NCI-H446 treated with DMSO at 0.1 percent for 48 hours (cell line): ENCODE measurements at places on chromosomes 2 and 18.

DNA sequence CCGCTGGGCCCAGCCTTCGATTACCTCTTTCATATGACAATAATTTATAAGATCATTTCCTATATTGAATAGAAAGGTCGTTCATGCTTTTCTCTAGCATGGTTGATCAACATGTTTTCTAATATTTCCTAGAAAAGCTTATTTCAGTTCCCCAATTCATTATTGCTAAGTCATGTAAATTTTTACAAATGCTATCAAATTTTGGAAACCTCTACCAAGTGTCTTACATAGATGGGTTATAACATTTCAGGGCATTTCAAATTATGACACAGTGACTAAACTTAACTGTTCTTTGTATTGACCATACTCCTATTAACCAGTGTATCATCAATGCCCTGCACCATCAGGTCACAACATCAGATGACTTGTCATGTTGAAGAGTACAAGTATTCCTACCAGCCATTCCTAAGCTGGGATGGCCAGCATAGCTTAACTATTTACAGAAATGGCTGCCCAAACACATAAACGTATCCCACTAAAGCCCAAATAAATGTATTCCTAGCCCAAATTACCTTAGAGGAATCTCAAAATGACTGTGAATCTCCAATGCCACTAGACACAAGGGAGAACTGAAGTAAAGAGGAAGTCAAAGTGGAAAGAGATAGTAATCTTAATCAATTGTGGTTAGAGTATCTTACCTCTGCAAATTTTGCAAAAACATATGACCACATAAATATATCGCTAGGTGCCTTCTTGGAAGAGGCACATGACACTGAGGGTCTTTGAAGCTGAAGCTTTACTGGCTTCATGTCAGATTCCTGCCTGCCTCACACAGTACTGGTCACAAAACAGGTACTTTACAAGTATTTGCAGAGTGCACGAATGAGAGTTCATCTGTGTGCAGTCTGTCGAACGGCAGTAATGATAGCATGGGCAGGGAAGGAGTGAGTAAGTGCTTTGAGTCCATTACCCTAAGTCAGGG is 87.3 kb upstream of the TLK1 start:
- no peak for DNase-seq

DNA sequence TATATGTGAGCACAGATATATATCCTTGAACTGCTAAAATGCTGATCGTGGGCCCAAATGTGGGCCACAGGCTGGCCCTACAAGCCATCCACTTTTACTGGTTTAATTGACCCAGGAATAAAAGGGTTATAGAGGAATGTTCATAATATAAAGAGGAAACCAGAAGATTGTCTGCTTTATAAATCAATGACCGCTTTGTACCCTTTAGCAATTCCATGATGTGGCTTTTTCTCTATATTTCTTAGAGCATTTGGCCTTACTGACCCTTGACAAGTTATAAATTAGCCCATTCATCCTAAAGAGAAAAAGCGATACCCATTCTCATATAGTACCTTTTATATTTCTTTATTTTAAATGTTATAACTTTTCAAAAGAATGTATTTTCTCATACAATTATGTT is 87.1 kb upstream of the ITGA4 start:
- DNase-seq, result no peak

GRCh38 chr2:166765141-166765540 is 123.1 kb upstream of the XIRP2 start:
- no peak for DNase-seq

DNA sequence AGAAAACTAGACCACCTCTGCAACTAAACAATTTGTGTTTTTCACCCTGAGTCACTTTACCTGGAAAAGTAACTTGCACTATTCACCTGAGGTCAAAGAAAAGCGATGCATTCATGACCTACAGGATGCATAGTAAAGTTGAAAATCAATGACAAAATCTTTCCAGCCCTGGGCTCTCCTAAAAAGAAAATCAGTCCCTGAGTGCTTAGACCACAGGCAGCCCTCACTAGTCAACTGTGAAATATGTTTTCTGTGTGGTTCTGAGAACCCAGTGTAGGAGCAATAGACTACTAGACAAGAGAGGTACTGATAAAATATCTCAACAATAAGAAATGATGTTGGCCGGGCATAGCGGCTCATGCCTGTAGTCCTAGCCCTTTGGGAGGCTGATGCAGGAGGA is 133.1 kb downstream of the TXNL1 start:
- DNase-seq, result no peak

GRCh38 chr18:69330385-69331005 is 70.2 kb upstream of the DOK6 start:
- no peak for DNase-seq

DNA sequence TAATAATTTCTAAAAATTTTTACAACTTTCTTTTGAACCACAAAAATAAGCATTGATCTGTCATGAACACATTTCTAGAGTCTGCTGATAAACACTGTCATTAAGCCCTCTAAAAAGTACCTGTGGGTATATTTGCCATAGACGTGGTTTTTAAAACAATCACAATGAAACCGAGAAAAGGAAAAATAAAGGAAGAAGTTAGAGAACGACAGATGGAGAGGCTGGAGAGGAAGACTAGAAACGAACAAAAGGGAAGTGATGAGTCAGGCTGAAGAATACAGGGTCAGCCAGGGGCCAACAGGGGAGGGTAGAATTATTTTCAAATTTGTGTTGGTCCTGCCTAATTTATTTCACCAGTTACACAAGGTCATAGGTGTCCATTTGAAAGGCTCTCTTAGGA is 62.0 kb downstream of the MYL12B start:
- no peak for DNase-seq

DNA sequence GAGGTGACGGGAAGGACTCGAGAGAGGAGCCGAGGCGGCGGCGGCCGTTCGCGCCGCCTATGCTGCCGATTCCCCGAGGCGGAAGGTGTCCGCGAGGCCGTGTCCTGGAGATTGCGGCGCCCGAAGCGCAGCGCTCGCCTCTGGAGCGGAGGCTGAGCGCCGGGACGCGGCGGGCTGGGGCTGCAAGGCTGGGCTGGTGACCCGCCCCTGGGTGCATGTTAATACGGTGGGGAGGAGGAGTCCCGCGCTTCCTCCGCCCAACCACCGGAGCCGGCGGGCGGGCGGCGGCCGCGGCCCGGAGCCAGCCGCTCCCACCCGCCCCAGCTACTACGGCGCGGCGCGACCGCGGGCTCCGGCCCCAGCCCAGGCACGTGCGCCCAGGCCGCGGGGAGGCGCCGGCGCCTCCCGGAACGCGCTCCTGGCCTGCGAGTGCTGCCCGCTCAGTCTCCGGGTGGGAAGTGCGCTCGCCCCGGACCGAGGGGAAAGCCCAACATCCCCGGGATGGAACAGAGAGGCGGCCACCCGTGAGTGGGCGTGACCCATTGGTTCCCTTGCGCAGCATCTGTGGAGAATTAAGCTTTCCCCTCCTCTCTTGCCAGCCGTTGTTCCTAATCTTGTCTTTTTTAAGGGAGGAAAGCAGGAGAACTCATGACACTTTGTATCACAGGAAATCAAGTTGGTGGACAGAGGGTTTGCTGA is at the start of gene DLGAP1:
Gene DLGAP1, minus strand, starts transcription at position 195 of the 699 bp plus-strand sequence.
- DNase-seq, result peak; percentile 73

DNA sequence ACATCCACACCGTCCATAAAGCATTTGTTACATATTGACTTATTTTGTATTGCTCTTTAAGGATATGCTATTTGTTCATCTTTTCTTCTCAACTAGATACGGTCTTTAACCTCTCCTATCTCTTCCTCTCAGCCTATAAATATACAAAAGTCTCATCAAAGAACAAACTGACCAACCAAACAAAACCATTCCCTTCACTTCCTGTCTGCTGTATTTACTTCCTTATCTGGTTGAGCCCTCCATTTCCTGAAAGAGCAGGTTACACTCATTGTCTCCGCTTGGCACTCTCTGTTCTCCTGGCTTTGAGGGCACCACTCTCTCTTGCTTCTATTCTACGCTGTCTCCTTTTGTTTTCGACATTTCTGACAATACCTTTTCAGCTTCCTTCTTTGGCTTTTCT is 431.9 kb upstream of the TCF4 start:
- no peak for DNase-seq

GRCh38 chr18:58541789-58542425 is 87.0 kb downstream of the ALPK2 start:
- no peak for DNase-seq

- DNase-seq, result no peak
These were observed 43.6 kb upstream of the VPS54 start for GRCh38 chr2:64062840-64063239.

GRCh38 chr2:128755695-128756364 is 437.2 kb upstream of the HS6ST1 start:
- DNase-seq, result no peak

DNA sequence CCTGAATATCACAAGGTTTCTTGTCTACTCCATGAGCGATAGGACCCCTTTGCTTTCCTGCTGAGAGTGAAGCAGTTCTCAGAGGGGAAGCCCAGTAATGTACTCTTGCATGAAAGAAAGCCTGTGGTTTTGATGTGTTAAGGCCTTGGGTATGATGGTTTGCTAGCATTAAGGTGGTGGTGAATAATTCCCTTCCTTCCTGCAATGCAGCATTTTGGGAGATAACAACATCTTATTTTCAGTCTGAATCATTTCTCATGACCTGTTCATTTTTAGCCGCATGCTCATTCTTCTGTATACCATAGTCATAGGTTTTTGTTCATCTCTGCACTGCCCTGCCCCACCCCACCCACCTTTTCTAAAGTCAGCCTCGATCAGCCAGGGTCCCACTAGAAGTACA is 66.2 kb downstream of the HNMT start:
- no peak for DNase-seq

GRCh38 chr2:9032121-9032520 is 28.6 kb upstream of the MBOAT2 start:
- DNase-seq, result no peak

DNA sequence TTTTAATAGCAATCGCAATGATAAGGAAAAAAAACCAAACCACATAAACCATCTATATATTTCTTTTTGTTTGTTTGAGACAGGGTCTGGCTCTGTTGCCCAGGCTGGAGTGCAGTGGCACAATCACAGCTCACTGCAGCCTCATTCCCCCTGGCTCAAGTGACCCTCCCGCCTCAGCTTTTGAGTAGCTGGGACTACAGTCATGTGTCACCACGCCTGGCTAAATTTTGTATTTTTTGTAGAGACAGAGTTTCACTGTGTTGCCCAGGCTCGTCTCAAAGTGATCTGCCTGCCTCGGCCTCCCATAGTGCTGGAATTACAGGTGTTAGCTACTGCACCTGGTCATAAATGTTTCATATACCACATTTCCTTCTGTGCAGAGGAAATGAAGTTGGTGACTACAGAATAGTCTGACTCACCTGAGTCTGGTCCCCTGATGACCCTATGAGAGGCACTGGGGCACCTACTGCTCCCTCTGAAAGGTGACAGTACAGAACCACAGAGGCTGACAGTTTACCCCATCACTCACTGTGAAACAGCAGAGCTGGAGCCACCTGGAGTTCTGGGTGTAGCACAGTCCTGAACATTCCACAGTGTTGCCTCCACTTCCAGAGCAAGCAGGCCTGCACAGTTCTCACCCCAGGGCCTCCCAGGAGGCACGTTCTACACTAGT is 183.7 kb upstream of the PXDN start:
- no peak for DNase-seq

DNA sequence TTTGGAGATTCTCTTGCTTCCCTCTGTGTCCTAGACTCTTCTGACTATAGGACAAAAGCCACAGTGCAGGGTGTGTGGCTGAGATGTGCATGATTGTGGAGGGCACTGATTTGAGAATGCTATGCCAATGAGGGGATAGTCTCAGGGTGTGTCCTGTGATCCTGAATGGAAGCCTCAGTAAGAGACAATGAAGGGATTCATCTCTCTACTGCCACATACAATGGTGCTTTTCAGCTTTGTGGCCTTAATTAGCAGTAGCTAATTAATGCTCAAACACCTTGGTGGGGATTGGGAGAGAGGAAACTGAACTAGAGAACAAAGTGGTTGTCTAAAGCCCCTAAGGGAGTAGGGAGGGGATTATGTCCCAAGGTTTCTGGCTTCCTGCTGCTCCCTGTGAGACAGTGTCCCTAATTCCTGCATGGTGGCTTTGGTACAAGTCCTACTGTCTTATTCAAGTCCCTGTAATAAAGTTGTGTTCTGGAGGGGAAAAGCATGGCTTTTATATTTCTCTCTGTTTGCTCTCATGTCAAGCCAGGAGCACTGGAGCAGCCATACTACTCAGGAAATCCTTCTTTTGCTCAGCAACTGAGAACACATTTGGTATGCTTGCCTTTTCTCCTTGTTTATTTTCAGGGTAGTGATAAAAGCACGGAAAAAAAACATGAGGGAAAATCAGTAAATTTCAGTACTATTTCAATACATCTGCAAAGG is 415.2 kb upstream of the TCF4 start:
- DNase-seq, result no peak

- DNase-seq, result no peak
These were observed 956.9 kb upstream of the SLC39A10 start for GRCh38 chr2:194700116-194700515.

DNA sequence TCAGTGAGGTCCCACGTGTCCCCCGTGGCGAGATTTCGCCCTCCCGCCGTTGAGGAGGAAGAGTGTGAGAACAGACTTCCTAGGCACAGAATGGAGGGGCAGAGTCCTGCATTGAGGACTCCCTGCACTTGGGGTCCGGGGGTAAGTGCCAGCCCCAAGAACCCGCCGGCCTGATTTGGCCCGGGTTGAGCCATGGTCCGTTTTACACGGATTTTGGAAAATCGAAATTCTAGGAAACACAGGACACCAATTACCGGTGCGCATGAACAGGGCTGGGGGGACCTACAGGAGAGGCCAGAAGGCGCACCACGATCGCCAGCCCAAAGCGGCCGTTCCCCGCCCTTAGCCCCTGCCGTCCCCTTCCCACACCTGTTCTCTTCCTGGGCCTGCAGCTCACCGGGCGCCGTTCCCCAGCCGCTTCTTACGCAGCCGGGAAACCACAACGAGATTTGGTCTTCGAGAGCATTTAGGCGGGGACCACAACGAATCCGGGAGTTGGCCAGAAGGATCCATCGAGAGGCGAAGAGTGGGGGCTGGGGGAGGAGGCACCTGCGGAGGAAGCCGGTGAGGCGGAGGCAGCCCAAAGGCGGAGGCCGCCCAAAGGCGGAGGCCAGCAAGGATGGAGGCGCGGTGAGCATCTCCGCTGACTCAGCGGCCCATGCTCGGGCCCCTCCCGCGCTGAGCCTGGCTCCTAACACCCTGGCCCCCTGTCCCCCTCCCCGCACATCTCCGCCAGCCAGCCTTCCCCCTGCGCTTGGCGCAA is 464 bp upstream of the TLX2 start:
- no peak for DNase-seq

- peak; percentile 77 for DNase-seq
These were observed 872.6 kb downstream of the BCL11A start for GRCh38 chr2:59680863-59681262.

DNA sequence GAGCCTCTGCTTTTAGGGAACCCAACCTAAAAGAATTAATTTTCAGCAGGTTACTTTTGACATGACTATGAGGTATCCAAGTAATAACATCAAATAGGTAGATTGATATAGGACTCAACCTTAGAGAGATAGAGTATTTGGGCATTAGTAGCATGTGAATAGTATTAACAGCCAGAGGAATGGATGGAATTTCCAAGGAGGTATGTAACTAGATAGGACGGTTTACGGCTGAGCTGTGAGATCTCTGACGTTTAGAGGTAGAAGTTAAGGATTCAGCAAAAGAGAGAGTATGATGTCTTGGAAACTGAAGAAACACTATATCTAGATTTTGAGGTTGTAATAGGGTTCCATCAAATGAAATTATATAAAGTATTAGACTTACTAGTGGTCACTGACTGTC is 70.3 kb downstream of the HNMT start:
- DNase-seq, result no peak

- DNase-seq, result no peak
These were observed 139.8 kb downstream of the RNF152 start for GRCh38 chr18:61752973-61753372.
